Heart right ventricle (tissue), 16 donors: ENCODE measurements at places on chromosomes 12 and 14.

DNA sequence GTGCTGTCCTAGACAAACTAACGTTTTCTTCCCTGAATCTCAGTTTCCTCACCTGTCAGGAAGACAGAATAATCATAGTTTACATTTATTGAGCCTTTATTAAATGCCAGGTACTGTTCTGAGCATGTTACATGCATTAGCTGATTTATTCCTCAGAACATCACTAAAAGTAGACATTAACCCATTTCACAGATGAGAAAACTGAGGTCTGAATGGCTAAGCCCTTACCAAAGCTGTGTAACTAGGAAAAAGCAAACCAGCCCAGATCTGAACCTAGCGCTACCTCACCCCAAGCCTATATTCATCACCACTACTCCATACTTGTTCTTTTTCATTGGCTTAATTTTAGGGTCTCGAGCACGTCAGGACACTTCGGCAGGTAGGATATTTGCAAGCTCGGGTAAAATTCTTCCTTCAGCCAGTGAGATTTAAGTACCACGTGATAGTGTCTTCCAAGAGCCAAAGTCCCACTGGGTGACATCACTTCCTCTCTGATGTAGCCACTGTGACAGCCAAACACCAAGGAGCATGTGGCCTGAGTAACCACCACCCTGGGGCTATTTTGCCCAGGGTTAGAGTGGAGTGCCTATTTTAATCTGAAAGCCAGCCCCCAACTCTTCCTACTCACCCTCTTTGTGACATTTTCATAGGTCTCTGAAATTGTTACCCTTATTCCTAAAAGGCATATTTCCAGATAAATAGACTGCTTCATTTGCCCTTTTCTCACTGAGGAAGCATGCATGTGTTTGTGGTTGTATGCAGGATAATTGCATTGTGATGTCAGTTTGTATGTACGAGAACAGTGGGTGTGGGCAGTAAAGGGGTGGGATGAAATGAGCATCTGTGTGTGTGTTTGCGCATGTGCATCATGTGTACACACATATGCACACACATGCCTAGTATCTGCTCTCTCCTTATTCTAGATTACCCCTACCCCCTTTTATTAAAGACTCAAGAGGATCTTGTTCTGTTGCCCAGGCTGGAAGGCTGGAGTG, 62.2 kb upstream of the WSCD2 start:
- no peaks in the 10 kb centered on the region for H3K36me3 ChIP-seq
- H3K27ac ChIP-seq: no peak overlapping the region
- no peak for DNase-seq
- no peaks in the 10 kb centered on the region for H3K4me1 ChIP-seq
- peaks cover 5% of the 10 kb centered on the region for H3K27me3 ChIP-seq

DNA sequence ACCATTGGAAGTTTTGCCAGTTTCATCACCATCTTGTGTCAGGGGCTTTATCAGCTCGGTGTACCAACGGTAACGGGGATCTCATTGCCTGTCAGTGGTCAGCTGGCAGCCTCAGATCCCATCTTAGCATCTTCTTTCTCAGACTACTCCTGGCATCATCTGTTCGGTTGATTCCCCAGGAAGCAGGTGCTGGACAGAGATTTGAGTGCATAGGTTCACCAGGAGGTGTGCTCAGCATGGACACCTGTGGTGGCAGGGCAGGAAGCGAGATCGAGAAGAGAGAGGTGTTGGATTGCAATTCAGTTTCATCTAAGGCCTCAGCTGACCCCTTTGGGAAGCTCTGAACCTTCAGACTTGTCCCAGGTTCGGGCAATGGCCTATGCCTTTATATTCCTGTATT, 76.0 kb downstream of the C12orf75 start:
- no peak for DNase-seq
- no peak overlapping the region for H3K27ac ChIP-seq
- H3K27me3 ChIP-seq: no peaks in the 10 kb centered on the region
- no peak overlapping the region for H3K4me3 ChIP-seq

GRCh38 chr12:2825132-2825531, 9.7 kb downstream of the NRIP2 start:
- no peak for DNase-seq
- no peaks in the 10 kb centered on the region for H3K27me3 ChIP-seq
- no peak overlapping the region for H3K4me3 ChIP-seq
- peaks cover 5% of the 10 kb centered on the region for H3K36me3 ChIP-seq

DNA sequence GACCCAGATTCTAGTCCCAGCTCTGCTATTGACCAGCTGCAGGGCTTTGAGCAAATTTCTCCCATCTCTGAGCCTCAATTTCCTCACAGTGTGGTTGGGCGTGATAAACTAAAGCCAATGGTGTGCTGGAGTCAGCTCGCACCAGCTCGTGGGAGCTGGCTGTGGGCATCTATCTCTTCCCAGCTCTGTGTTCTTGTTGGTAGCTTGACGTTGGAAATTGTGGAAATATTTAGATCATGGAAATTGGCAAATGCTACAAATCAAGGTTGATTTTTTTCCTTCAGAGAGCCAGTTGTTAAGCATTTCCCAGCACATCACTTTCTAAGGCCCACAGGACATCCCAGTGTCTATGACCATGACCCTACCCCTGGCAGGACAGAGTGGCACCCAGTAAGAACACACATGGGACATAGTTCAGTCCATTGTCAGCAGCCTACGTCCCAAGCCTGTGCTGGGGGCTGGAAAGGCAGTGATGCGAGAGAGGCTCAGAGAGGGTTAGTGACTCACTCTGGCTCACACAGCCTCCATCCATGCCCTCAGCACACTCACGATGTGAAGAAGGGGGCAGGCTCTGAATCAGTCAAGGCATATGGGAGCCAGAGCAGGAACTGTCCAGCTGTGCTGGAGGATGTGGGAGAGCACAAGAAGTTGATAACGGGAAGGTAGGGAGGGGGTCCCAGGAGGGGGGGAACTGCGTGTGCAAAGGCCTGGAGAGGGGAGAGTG, 77.6 kb downstream of the LGMN start:
- no peak overlapping the region for H3K27ac ChIP-seq
- no peak for DNase-seq
- H3K4me3 ChIP-seq: no peak overlapping the region
- no peaks in the 10 kb centered on the region for H3K4me1 ChIP-seq
- H3K36me3 ChIP-seq: peaks cover 21% of the 10 kb centered on the region

DNA sequence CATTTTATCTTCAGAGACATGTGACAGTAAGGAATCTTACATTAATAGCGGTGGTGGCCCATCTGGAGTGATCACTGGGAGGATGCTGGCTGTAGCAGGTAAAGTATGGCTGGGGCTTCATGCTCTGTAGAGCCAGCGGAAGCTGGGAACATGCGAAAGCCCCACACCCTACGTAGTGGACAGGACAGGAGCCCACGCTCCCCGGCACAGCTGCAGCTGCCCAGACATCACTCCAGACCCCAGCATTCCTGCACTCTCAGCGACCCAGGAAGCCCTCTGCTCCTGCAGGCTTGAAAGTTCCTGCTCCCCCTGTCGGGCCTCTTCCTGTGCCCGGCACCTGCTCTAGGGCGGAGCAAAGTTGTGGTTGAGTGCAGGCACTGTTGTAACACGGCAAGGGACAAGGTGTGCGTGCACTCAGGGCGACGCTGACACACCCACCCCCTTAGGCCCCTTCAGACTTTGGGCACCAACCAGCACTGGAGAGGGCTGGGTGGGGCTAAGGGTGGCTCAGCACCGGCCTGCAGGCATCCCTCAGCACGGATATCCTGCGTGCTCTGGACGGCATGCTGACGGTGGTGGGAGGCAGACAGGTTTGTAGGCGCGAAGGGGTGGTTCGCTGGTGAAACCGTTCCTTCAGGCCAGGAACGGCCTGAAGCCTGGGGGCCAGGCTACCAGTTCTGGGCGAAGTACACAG, 568.3 kb downstream of the FSCB start:
- H3K27ac ChIP-seq: no peak overlapping the region
- H3K36me3 ChIP-seq: no peaks in the 10 kb centered on the region
- no peaks in the 10 kb centered on the region for H3K4me1 ChIP-seq
- no peaks in the 10 kb centered on the region for H3K27me3 ChIP-seq

DNA sequence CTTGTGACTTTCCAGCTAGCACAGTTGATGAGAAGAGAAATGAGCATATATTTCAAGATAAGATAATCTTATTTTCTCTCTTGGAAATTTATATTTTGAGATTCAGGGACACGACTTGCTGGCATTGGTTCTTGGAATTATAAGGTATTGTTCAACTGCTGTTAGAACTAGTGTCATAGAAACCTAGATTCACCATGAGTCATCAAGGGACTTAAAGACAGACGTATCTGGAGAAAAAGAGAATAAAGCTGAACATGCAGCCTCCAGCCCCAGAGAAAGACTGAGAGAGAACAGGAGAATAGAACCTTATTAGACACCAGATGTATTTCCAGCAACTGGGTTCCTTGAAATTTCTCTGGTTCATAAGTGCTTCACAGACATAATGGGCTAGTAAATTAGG, 194.4 kb upstream of the PPFIA2 start:
- H3K27me3 ChIP-seq: no peaks in the 10 kb centered on the region
- DNase-seq: no peak
- H3K4me3 ChIP-seq: no peak overlapping the region
- H3K36me3 ChIP-seq: no peaks in the 10 kb centered on the region
- H3K4me1 ChIP-seq: no peaks in the 10 kb centered on the region
- no peak overlapping the region for H3K27ac ChIP-seq

DNA sequence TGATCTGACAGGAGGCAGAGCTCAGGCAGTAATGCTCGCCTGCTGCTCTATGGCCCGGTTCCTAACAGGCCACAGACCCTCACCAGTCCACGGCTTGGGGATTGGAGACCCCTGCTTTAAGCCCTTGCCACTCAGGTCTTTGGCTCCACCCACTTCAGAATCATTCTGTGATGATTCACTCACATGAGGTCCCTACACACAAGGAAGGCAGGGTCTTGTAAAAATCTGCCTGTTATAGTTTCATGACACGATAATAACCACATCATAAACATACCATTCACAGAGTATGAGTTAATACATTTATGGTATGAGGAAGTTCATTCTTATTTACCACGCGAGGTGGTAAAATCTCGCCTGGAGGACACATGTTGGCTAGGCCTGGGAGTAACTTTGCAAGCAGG, 29.0 kb upstream of the MAX start:
- H3K4me1 ChIP-seq: no peaks in the 10 kb centered on the region
- DNase-seq: no peak
- H3K4me3 ChIP-seq: no peak overlapping the region
- H3K27me3 ChIP-seq: no peaks in the 10 kb centered on the region
- no peak overlapping the region for H3K27ac ChIP-seq

DNA sequence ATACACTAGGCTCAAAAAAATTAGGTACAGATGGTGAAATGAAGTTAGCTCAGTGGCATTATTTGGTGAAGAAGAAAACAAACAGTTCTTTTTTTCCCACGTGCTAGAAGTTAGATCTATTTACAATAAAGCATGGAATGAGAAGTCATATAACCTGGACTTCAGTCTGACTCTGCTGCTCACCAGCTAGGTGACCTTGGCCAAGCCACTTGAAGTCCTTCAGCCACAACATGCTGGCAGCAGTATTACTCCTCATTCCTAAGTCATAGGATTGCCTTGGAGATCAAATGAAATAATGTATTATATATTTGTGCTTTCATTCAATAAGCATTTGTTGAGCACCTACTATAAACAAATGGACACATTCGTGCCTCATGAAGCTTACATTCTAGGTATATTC, 45.2 kb downstream of the PTHLH start:
- DNase-seq: peak; percentile 12
- H3K36me3 ChIP-seq: no peaks in the 10 kb centered on the region
- H3K27ac ChIP-seq: no peak overlapping the region
- no peaks in the 10 kb centered on the region for H3K27me3 ChIP-seq
- no peaks in the 10 kb centered on the region for H3K4me1 ChIP-seq

DNA sequence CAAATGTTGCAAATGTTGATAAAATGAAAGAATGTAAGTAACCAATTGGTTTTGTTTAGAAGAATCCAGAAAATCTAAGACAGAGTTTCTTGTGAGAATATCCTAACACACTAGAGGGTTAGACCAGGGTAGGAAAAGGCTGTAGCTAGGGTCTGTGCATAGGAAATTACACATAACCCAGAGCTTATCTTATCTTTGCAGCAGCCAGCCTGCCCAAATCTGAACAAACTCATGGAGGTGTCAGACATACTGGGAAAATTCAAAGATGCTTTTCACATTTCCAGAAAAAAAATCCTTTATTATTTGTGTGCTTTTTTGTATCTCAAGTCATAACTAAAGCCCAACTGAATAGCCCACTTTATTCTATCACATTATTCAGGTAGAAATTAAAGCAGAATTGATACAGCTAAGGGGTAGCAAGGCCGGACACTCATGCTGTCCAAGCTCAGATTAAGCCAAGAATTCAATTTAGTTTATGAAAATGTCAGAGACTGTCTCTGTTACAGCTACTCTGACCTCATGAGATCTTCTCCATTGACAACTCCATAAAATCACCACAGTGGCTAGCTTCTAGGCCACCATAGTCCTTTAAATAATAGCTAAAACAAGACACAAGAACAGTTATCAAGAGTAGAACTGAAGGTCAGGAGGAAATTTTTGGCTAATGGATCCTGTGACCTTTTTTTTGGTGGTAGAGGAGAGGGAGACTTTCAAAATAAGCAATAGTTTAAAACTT, 169.6 kb upstream of the RASSF8 start:
- H3K36me3 ChIP-seq: no peaks in the 10 kb centered on the region
- no peak for DNase-seq
- H3K4me3 ChIP-seq: no peak overlapping the region
- H3K27me3 ChIP-seq: no peaks in the 10 kb centered on the region
- no peaks in the 10 kb centered on the region for H3K4me1 ChIP-seq

DNA sequence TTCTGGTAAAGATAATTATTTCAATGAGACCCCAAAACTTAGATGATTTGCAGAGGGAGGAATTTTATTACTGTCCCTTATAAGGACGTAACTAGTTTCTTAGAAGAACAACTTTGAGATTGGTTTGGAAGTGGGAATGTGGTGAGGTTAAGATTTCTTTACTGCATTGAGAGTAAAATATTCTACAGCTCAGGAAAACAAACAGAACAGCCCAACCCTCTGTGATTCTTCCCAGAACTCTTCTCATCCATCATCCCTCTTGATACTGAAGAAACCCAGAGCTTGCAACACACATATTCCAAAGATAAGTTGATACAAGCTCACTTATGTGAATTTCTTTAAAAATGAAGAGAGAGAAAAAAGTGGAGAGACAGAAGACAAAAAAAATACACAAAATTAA, 234.2 kb downstream of the CRADD start:
- no peak overlapping the region for H3K4me3 ChIP-seq
- H3K4me1 ChIP-seq: peaks cover 10% of the 10 kb centered on the region
- no peak for DNase-seq
- no peaks in the 10 kb centered on the region for H3K27me3 ChIP-seq

- DNase-seq: no peak
- no peak overlapping the region for H3K27ac ChIP-seq
- H3K36me3 ChIP-seq: no peaks in the 10 kb centered on the region
- no peak overlapping the region for H3K4me3 ChIP-seq
- no peaks in the 10 kb centered on the region for H3K27me3 ChIP-seq
These were observed 369.9 kb downstream of the DIO2 start for GRCh38 chr14:79841433-79841832.

GRCh38 chr14:56581041-56581727, 1.6 kb downstream of the TMEM260 start:
- peak overlapping the region; percentile 93 for H3K4me3 ChIP-seq
- no peaks in the 10 kb centered on the region for H3K36me3 ChIP-seq
- H3K4me1 ChIP-seq: peaks cover 33% of the 10 kb centered on the region
- H3K27ac ChIP-seq: no peak overlapping the region
- no peak for DNase-seq
